ENCODE measurements at places on chromosomes 6 and 20.

- no peak for DNase-seq
Measured at GRCh38 chr6:33197431-33198048, 2.9 kb downstream of the RXRB start.

- DNase-seq: no peak
Measured at GRCh38 chr20:60113024-60113724, 155.0 kb downstream of the CDH26 start.

GRCh38 chr6:77072694-77073409, 390.4 kb downstream of the HTR1B start:
- no peak for DNase-seq

- DNase-seq: no peak
Measured at GRCh38 chr20:45372241-45372640, 5.9 kb downstream of the TP53TG5 start.

DNA sequence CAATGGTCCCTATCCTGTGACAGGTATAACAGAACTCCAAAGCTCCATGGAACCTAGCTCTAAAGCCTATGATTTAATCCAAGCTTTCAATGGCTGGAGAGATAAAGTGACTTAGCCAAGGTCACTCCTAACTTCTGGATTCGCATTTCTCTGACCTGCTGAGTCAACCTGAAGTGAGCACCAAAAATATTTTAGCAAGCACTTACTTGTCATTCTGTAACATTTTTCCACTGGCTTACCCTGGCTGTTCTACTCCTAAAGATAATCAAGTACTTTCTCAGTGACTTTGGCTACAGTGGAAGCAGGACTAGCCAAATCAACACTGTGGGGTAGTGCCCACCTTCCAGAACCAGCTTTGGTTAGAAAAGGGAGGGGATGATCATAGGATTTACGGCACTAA, 188.3 kb downstream of the OGFRL1 start:
- DNase-seq: no peak

GRCh38 chr6:27208042-27208441, 39.5 kb upstream of the PRSS16 start:
- no peak for DNase-seq

DNA sequence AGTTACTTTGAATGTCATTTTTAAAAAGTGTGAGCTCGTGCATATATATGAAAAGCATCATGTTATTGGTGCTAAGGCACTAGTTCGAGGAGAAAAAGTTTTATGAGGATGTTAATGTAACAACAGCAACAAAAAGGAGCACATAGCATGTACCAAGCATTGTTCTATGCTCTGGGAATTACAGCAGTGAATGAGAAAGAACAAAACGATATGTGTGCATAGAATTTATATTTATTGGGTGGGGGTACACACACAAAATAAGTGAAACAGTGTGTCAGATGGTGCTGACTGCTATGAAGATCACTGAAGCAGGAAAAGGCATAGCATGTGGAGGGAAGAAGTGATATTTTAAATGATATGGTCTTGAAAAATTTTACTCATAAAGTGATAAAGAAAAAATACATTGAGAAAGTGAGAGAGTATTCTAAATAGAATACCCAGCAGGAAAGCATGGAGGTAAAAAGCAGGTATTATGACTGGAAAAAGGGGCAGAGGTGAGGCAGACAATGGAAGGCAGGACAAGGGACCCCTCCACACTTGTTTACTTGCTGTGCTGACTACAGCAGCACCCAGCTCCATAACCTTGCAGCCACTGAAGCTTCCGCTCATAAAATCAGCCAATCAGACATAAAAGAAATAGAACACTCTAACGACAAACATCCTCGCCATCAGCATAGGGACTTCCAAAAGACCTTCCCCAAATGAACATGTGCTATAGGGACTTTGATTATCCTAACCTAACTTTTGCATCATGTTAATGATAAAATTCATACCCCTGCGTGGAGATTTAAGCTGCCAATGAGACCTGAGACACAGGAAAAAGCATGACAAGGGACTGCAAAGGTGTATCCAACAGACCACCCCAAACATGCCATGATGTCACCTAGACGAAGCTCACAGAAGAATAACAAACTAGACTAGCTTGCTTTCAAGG, 119.9 kb downstream of the HFE start:
- no peak for DNase-seq

GRCh38 chr6:132819405-132820161, 5.2 kb downstream of the RPS12 start:
- no peak for DNase-seq

- no peak for DNase-seq
Measured at GRCh38 chr6:168362276-168362990, 42.9 kb upstream of the DACT2 start.

DNA sequence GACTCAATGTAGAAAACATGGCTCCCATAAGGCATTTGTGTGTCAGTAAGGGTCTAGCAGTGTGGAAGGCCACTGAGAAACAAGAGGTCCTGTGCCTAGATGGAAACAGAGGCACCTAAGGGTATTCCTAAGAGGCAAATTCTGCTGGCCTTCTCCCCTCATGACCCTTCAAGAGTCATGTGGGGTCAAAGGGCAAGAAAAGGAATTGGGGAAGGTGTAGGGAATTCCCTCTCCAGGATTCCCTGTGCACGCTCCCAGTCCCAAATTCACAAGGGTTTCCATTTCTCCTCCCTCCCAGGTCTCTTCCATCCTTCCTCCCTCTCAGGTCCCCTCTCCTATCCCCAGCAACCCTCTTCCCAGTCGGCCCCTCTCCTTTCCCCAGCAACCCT, 568 bp downstream of the AGPAT1 start:
- DNase-seq: no peak
